Activated CD4-positive, alpha-beta T cell treated with anti-CD3 and anti-CD28 coated beads, Interleukin-2, amount 10 ng/mL, durations not matched to agents 7 days and 5 days (primary cell): ENCODE measurements at places on chromosomes 12 and 14. TPM values are rescaled to one million over a fixed set of nuclear protein-coding genes. Genes with fewer than 3 reads are reported as not detected.

DNA sequence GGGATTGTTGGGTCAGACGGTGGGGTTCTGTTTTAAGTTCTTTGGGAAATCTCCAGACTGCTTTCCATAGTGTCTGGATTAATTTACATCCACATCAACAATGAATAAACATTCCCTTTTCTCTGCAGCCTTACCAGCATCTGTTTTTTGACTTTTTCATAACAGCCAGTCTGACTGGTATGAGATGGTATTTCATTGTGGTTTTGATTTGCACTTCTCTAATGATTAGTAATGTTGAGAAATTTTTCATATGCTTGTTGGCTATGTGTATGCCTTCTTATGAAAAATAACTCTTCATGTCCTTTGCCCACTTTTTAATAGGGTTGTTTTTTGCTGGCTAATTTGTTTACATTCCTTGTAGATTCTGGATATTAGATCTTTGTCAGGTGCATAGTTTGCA lies 140.8 kb upstream of the CNTN1 start:
- no peak for DNase-seq

DNA sequence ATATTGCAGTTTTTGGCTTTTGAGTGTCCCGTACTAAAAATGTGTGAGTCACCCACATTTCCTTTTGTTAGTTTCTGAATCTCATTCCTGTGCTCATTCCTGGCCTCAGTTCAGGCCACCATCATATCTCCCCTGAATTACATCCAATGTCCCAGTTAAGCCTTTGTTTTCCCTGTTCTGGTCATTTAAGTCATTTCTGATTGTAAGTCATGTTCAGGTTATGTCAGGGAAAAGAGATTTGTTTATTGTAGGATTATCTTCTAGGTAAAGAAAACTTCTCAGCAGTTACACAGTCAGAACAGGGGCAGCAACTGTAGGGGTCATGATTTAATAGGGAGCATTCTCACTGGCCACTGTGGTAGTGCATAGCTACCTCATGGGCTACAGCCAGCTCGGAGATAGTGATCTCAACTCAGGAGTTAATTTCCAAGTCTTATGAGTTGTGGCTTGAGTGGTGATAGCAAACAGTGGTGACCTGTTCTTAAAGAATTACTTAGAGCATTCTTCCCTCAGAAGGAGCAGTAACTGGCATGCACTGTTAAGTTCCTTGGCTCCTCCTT lies 6.7 kb downstream of the DDX47 start:
- no peak for DNase-seq

The SCN8A gene
- 0.67 TPM for total RNA-seq

The SCNN1A gene
- total RNA-seq: 0.54 TPM

The TDRD9 gene
- total RNA-seq: 0.62 TPM

DNA sequence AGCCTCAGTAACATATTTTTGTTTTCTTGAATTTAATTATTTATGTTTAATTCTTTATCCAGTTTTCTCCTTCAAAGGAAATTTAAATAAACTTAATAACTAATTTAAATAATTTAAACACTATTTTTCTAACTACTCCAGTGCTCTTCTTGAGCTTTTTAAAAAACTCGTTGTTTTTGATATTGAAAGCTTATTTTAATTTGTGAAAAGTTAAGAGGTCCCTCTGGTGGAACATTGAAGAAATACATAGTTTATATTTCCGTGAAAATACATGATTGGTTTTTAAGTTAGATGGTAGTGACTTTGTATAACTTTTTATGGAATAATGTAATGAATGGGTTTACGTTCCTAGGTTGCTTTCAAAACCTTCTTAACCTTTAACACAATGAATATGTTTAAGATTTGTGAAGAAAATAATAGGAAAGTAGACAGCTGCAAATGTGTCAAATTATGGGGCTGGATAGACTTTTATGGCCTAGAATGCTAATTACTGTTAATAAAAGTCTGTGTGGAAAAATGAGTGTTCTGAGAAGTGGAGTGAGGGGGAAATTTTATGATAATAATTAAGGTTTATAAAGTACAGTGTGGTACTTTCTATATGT lies 45.9 kb upstream of the MSRB3 start:
- no peak for DNase-seq

GRCh38 chr12:102462795-102463465 lies 17.4 kb downstream of the IGF1 start:
- no peak for DNase-seq

GRCh38 chr14:104927901-104928300 lies 3.2 kb downstream of the PLD4 start:
- DNase-seq: no peak
